ENCODE measurements at places on chromosomes 4 and X.

GRCh38 chr4:70940134-70940533 is 38.0 kb downstream of the MOB1B start:
- no peak for DNase-seq

DNA sequence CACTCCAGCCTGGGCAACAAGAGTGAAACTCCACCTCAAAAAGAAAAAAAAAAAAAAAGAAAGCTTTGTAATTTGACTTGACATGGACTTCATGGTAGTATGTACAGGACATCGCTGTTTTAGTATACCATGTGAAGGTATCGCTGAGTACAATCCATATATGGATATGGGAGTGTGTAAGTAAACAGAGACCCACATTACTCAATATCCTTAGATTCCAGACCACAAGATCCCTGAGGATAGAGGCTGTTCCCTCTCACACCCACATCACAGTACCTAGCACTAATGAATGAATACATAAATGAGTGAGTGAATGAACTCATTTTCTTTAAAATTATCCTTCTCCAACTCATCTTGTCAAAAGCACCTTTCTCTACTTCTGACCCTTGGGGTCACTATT is 8.4 kb upstream of the RPS3A start:
- no peak for DNase-seq

- no peak for DNase-seq
Measured at GRCh38 chr4:84875636-84876371, 90.7 kb downstream of the WDFY3 start.

- no peak for DNase-seq
Measured at GRCh38 chr4:176566769-176567168, 226.0 kb downstream of the VEGFC start.

DNA sequence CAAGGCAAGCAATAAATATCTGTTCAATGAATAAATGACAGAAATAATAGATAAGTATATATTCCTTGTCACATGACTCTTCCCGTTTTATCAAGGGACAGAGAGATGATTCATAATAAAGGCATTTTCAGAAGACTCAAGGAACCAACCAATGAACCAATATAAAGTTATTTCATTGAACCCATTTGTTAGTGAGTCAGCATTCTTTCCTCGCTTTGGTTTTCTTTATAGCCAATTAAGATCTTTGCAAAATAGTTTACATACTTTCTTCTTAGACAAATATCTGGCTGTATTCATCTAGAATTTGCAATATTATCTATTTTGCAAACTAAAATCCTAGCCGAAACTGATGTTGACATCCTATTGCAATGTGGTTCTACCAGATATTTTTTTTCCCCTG is 269.4 kb downstream of the IL15 start:
- no peak for DNase-seq

- DNase-seq: no peak
Measured at GRCh38 chrX:65744965-65745364, 77.5 kb downstream of the MSN start.

DNA sequence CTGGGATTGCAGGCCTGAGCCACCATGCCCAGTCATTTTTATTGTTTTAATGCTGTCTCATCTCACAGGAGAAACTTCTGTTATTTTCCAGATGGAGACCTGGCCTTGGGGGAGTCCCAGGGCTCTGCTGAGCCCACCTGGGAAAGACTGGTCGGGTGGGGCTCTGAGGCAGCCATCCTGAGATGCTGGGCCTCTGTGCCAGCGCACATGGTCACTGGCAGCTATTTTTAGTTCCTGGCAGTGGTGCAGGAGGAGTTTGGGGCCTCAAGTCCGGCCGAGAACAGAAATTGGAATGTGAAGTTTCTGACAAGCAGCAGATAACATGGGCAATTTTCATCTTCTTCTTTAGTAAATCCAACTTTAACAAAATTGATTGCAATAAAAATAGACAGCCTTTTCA is 44.5 kb downstream of the SORCS2 start:
- no peak for DNase-seq

DNA sequence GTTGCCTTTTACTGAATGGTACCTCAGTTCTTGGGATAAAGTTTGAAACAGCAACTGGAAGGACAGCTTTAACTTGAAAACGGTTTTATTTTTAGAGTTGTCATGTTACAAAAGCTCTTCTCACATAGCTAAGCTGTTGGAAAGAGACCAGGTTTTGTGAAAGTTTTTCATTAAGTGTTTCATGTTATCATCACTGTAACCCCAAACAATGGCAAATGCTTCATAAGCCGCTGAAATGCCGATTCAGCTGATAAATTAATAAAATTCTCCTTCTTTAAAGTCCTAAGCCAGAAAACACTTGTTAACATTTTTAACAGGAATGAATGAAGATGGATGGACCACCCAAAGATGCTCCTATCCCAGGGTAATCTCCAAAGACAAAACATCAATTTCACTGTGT is 76.1 kb upstream of the IRF2 start:
- no peak for DNase-seq

GRCh38 chr4:175944126-175944910 is 121.3 kb upstream of the WDR17 start:
- DNase-seq: no peak

DNA sequence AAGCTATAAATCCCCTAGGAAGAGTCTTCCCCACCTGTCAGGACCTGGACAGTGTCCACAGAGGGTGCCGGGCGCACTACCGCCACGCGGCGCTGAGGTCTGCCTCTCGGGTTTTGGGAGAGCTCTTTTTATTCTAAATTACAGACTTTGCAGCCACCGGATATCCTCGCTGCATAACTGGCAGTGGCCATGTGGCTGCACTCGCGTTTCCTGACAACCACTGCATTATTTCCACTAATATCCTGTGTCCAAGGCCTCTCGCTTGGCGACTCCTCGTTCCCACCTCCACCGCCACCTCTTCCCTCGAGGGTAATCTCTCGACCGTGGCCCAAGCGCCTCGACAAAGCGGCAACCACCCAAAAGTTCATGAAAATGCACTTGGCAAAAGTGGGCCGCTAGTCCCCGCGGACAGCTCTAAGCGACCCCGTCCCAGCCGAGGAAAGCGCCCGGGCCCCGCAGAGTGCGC is 512 bp upstream of the TMEM131L start:
- no peak for DNase-seq

- DNase-seq: no peak
Measured at GRCh38 chr4:2598511-2599303, 62.3 kb downstream of the FAM193A start.

DNA sequence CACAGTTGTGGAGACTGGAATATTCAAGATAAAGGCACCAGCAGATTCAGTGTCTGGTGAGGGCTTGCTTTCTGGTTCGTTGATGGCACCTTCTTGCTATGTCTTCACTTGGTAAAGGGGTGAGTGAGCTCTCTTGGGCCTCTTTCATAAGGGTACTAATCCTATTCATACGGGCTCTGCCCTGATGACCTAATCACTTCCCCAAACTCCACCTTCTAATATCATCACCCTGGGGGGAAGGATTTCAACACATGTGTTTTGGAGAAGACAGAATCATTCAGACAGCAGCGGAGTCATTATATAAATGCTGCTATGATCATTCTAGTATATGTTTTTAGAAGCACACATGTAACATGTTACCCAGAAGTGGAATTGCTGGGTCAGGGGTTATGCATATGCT is 295.3 kb upstream of the CTSO start:
- no peak for DNase-seq

DNA sequence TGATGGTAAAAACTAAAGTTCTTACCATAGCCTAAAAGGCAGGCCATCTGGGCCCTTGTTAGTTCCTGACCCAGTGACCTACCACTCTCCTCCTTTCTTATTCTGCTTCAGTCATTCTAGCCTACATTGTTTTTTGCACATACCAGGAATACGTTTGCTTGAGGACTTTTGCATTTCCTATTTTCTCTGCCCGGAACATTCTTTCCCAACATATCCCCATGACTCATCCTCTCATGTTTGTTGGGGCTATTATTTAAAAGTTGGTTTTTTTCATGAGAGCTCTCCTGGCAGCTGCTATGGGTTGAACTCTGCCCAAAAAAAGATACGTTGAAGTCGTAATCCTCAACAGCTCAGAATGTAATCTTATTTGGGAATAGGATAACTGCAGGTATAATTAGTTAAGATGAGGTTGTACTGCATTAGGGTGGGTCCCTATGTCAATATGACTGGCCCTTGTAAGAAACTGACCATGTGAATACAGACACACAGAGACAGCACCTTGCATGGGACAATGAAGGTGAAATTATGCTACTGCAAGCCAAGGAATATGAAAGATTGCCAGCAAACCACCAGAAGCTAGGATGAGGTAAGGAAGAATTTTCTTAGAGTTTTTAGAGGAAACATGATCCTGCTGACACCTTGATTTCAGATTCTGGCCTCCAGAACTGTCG is 138.3 kb upstream of the PDHA2 start:
- DNase-seq: no peak

- DNase-seq: no peak
Measured at GRCh38 chrX:11386001-11386523, 92.8 kb downstream of the AMELX start.

GRCh38 chr4:7908668-7909067 is 31.0 kb downstream of the AFAP1 start:
- no peak for DNase-seq

GRCh38 chr4:56082829-56083228 is 134.1 kb downstream of the CEP135 start:
- no peak for DNase-seq

DNA sequence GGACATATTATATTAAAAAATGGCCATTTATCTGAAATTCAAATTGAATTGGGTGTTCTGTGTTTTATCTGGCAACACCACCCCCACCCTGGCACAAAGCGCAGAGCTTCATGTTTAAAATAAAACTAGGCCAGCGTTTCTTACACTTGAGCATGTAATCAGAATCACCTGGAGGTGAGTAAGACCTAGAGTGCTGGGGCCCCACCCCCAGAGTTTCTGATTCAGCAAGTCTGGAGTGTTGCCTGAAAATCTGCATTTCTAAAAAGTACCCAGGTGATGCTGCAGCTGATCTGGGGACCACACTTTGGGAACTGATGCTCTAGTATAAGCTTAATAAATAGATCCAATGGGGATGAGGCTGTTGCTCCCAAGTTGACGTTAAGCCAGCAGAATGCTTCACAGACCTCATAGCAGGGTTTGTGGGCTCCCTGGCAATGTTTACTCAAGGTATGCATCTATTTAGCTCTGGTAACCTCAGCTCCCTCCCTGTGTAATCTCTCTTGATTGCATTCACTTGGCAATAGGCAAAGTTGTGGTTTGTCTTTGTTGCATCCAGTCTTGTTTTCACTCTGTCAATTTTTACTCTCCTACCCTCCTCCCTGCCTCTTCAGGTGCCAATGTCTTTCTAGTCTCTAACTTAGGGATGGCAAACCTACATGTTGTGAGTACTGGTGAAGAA is 99.8 kb upstream of the TEX13D start:
- no peak for DNase-seq

GRCh38 chrX:71910986-71911730 is 513 bp downstream of the NHSL2 start:
- DNase-seq: peak; percentile 0

- no peak for DNase-seq
Measured at GRCh38 chr4:48633657-48634056, 143.6 kb downstream of the ZAR1 start.

DNA sequence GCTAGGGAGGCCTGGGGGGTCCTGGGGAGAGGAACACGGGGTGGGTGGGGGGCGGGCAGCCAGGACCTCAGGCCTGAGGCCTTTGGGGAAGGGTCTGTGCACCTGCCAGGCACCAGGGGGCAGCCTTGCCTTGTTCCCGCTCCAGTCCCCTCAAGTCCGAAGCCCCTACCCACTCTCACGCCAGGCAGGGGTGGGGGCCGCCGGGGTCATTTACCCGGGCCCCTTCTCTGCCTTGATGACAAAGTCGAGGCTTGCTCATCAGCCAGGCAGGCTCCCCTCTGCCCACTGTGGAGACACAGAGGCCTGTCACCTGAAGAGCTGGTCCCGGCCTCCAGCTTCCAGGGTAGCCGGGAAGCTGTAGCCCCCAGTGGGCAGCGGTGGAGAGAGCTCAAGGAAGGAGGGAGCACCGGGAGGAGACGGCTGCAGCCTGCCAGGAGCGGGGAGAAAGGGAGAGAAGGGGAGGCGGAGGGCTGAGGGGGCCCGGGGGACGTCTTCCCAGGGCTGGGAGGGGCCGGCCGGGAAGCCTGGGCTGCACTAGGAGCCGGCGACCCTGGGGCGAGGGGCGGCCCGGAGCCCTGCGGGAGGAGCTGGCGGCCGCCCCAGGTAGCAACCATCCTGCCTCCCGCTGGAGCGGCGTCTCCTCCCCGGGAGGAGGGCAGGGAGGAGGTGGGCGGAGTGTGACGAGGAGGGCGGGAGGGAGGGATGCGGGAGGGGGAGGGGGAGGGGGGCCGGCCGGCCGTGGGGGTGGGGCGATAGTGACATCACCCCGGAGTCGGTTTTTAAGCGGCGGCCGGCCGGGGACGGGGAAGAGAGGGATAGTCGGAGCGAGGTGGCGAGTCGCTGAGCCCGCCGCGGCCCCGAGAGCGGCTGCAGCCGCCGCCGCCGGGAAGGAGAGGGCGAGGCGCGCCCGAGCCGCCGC is at the start of gene SLC6A8:
TSS of gene SLC6A8 (plus strand) at position 806 of the 919 bp plus-strand sequence. CDS start 649 bp downstream, outside the sequence.
- DNase-seq: peak; percentile 31

- DNase-seq: no peak
Measured at GRCh38 chr4:106444557-106444956, 76.0 kb upstream of the GIMD1 start.

GRCh38 chrX:8374041-8374825 is 90.4 kb upstream of the VCX3B start:
- DNase-seq: no peak

DNA sequence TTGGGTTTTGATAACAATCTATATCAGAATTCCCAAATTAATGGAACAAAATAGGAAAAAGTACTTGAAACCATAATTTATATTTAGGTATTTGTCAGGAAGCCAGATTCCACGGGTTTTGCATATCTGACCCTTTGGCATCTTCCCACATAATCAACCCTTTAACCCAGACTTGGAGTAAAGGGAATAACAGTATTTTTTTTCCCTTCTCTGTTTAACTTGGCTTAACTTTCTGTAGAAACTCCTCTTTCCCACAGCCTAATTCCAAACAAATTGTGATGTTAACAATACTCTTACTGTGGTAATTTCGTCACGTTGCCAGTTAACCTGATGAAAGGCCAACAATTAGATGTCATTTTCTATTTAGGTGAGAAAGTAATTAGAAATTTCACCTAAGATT is 49.4 kb upstream of the GUCY1A1 start:
- DNase-seq: no peak

DNA sequence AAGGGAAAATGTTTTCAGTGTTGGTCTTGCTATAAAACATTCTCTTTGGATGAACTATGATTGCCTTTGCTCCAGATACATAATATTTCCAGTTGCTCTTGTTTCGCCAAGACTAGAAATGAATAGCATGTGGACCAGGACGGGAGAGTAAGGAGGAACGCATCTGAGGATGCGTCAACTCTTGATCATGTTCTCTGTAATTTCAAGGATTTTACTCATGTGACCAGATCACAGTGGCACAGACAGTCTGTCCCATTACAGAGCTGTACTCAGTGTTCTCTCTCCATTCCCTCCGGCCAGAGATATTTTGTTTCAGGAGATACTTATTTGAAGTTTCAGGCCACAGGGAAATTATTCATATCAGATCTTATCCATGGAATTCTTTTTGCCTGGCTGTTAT is 266.6 kb downstream of the MID1IP1 start:
- DNase-seq: no peak

- DNase-seq: no peak
Measured at GRCh38 chrX:41732260-41732659, 8.3 kb downstream of the GPR82 start.
